Stimulated activated CD4-positive, alpha-beta T cell treated with anti-CD3 and anti-CD28 coated beads, TNF-alpha, amount 100 ng/mL, for 48 hours (primary cell): ENCODE measurements at places on chromosomes 11 and 22.

DNA sequence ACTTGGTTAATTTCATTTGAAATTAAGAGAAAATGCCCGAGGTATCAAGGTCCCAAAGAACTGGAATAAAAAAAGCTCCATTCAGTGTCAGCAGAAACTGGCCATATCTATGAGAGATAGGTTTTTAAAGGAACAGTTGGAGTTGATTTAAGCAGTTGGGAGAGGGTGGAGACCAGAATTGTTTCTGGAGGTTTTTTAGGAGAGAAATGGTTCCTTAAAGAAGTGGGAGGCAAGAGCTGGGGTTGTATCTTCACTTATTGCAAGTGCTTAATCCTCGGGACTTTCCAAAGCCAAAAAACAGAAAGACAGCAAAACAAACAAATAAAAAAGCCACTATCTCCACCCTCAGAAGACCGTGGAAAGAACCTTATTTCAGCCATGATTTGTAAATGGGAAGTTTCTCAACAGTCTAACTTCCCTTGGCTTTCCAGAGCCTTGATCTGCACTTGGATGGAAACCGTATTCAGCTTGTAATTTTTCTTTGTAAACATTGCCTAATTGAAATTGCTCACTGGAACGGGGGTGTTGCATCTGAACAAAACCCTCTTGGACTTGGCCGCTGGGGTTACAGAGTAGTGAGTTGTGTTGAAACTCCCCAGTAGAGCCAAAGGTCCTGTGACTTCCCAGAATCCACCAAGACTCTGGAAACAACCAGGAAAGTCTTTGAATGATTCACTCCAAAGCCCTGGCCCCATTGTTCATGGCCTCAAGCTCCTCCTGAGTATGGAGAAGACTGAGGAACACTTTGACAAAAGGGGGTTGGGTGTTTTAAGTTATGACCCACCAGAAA lies 115.6 kb downstream of the SLC1A2 start:
- DNase-seq = no peak

DNA sequence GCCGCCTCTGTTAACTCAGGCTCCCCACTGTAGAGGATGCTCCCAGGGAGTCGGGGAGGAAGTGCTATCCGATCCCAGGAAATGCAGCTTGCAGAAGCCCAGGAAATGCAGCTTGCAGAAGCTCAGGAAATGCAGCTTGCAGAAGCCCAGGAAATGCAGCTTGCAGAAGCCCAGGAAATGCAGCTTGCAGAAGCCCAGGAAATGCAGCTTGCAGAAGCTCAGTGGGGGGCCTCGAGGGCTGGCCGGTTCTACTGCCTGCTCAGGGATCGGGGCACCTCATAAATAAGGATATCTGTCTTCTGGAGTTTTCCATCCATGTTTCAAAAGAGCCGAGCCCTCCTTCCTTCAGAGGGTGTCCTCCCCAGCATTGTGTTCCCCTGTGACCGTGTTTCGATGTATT lies 25.1 kb upstream of the SMIM38 start:
- DNase-seq = no peak

DNA sequence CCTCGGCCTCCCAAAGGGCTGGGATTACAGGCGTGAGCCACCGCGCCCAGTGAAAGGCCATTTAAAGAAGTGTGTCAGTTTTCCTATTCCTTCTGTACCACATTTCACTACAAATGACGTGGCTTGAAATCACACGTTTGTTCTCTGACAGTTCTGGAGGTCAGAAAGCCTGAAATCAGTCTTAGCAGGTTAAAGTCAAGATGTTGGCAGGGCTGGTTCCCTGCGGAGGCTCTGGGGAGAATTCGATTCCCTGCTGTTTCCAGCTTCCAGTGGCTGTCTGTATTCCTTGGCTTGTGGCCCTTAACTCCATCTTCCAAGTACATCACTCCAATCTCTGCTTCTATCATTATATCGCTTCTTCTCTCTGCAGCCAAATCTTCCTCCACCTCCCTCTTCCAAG lies 383.2 kb downstream of the LARGE1 start:
- no peak for DNase-seq

GRCh38 chr11:68010090-68011041 lies at the start of gene ALDH3B1:
Gene ALDH3B1 (plus strand): TSS chr11:68010327. CDS start chr11:68015298, 4,971 bp downstream.
- DNase-seq = no peak

- no peak for DNase-seq
Observed at GRCh38 chr11:122093731-122094275, 22.2 kb downstream of the BLID start.

DNA sequence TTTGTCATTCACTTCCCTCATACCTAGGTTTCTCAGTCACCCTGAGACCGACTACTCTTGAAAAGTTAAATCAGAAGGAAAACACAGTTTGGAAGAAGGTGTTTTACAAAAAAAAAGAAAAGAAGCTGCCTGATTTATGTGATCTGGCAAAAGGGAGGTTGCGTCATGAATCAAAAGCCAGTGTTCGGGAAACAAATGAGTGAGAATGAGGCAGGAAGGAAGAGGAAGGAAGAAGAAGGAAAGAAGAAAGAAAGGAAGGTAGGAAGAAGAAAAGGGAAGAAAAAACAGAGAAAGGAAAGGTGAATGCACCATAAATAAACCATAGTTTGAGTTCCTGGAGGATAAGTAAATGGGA lies 314.6 kb downstream of the BLID start:
- no peak for DNase-seq

DNA sequence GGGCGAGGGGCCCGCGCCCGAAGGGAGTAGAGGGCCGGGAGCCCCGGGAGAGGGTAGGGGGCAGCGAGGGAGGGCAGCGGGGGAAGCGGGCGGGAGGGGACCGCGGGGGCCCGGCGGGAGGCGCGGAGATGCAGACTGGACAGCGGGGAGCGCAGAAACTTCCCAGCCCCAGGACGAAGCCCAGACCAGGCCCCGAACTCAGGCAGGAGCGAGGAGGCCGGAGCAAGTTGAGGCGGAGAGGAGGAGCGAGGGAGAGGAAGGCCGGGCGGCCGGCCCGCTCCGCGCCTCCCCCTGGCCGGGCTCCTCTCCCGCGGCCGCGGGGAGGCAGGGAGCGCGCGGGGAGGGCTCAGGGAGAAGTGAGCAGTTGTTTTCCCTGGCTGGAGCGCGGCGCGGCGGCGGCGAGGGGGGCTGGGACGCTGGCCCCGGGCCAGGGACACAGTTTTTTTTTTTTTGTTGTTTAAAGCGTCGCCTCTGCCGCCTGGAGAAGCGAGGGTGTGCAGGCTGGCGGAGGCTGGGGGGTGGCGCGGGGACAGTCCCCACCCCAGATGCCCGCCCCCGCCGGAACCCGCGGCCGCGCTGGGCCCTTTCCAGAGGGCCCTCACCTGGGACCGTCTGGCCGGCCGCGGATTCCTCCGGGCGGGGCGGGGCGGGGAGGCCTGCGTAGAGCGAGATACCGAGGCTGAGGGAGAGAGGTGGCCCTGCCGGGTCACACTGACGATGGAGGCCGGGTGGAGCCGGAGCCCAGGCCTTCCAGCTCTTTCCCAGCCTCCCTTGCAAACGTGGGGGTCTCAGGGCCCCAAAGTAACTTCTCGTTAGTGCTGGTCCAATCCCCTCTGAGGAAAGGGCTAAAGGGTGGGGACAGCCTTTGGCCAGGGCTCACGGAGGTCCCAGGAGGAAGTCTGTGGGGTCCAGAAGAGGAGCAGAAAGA lies at the start of gene LTBP3:
Gene LTBP3 (minus strand): TSS at position 358 of the 928 bp plus-strand sequence. CDS start 400 bp downstream, outside the sequence.
- DNase-seq = no peak

DNA sequence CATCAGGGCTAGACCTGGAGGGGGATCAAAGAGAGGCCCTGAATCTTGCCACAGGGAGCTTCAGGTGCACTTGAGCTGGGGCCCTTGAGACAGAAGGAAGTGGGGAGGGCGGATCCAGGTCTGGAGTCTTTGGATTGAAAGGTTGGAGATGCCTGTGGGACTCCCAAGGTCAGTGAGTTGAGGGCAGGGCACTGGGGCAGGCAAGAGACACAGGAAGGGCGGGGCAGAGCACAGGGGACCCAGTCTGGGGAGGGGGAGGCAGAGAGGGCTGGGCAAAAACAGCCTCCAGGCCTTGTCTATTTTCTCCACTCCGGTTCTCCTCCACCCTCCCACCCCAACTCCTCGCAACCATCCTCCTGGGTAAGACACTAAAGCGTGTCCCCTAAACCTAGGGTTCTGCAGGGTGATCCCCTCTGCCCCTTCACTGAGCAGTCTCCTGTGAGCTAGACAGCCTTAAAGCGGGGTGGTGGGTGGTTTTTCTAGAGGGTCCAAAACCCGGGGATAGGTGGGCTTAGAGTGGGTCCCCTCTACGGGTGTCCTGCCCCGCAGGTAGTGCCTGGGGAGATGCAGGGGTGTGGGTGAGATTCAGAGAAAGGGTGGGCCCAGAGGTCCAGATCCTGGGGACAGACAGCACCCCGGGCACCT lies 38.6 kb upstream of the CELSR1 start:
- no peak for DNase-seq

- no peak for DNase-seq
Observed at GRCh38 chr11:70699294-70700221, 301.2 kb downstream of the CTTN start.

DNA sequence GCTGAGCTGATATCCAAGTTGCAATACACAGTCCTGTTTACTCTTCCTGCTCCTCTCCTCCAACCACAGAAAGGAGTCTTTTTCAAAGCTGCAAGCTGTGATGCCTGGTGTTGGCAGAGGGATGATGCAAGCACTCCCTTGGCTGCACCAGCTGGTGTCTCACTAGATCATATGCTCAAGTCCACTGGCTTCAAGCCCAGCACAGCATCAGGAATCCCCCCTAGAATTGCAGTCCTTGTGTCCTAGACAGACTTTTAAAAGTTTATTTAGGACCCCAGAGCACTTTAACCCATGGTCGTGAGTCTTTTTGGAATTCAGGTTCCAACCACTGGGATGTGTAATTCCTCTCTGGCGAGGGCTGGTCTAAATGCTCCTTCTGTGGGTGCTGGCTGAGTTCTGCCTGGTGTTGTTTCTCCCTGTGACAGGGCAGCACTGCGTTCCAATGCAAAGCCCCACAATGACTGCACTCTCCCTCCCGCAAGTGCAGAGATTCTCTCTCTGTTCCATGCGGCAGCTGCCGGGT lies 1.9 kb upstream of the HEPN1 start:
- no peak for DNase-seq

DNA sequence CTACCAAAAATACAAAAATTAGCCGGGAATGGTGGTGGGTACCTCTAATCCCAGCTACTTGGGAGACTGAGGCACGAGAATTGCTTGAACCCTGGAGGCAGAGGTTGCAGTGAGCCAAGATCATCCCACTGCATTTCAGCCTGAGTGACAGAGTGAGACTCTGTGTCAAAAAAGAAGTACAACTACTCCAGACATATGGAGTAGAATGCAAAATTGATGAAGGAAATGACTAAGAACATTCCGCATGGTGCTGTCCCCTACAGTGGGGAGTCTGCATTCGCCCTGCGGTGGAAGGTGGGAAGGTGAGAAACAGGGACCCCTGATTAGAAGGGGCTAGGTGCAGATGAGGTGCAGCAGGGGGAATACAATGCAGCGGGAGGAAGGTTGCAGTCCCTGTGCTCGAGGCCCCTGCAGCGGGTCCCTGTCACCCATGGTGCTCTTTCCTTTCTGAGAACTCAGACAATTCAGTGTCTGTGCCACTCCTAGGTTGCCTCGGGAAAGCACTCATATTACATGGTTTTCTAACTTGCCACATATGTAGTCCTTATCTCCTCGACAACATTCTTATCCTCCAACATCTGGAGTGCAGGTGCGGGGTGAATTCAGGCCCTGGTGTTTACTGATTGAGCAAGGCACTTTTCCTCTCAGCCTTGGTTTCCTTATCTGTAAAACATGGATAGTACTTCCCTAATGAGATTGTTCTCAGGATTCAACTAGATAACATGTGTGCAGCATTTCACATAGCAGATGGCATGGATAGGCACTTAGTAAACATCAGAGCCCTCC lies 5.2 kb downstream of the POLD4 start:
- DNase-seq = no peak

DNA sequence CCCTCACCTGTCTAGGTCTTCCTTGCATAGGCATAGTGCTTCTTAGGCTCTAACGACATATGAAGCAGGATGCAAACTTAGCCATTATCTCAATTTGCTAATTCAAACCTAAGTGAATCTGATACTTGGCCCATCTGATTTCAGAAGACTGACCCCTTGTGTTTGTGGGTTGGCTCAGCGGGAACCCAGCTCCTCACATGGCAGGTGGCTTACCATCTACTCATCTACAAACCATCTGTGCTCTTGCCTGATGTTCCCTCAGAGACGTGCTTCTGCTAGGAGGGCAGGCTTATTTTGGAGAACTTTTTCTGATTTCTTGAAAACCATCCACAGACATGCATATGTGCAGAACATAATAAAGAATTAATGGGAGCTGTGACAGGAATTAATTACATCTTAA lies 15.2 kb downstream of the ELMOD1 start:
- no peak for DNase-seq

DNA sequence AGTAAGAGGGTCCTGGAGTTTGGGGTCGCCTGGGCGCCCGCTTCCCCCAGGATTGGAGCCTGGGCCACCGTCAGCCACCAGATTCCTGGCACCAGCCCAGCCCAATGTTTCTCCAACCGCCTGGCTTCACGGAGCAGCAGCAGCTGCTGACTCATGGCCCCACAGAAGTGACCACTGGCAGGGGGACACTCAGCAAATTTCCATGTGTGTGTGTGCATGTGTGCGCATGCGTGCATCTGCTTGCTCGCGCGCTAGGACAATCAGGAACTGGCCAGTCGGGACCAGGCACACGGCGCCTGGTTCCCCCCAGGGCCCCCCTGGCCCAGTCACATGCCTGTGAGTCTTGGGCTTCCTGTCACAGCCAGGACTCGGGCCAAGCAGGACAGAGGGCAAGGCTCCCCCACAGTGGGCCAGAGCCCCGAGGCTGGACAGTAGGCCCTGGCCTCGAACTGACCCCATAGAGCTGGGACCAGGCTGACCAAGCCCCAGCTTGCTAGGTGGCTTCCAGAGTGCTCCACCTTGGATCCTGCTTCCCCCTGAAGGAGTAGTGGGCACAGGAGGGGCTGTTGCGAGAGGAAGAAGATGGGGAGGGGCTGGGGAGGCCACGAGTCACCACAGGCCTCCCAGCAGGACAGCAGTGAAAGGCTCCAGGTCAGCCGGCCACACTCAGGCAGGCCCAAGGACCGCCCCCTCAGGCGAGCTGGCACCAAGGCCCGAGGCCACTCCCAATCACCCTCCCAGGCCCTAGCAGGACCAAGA lies 3.2 kb downstream of the CTSD start:
- no peak for DNase-seq

DNA sequence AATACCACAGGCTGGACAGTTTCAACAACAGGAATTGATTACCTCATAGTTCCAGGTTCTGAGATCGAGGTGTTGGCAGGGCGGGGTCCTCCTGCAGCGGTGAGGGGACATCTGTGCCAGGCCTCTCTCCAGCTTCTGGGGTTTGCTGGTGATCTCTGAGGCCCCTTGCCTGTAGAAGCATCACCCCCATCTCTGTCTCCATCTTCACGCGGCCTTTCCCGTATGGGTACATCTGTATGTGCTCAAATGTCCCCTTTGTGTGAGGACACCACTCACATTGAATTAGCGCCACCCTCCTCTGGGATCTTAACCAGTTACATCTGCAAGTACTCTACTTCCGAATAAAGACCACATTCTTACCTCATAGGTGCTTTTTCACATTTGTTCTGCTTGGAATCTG lies 1029.9 kb downstream of the BRD1 start:
- DNase-seq = no peak

DNA sequence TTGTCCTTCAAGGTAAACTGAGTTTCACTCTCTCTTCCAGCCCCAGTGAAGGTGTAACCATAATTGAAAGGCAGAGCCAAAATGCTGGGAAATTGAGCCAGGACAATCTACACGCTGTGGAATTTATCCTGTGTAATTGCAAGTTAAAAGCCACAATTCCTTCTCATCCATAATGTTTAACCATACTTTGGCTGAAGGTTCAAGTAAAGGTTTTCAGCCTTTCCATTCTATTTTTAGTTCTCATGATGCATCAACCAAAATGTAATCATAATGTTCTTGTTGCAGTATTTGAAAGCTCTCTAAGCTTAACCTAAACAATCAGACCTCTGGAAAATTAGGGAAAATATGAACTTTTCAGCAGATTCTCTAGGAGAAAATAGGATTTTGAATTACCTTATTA lies 14.0 kb upstream of the ARHGAP42 start:
- DNase-seq = no peak
